Cortex of kidney (tissue), 1 donor: ENCODE measurements at places on chromosomes 13 and 19.

DNA sequence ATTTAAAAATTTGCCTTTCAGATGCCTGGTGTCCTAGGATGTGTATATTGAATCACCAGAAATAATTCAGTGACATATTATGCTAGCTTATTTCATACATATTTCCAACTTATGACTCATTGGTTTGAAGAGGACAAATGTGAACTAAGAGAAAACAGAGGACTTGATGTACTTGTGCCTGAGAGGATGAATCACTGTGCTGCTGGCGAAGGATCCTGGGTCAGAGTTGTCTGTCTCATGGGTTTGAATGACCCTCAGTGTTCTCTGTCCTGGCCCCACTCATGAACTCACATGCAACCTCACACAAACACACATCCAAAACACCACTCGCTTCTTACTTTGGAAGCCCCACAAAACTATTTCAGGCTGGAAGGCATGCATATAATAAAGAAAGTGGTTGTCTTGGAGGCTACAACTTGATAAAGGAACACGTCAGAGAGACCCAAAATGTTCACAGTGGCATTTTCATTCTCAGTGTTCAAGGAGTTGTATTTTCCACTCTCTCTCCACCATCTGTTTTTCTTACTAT lies 129.0 kb upstream of the SPRY2 start:
- DNase-seq = no peak

DNA sequence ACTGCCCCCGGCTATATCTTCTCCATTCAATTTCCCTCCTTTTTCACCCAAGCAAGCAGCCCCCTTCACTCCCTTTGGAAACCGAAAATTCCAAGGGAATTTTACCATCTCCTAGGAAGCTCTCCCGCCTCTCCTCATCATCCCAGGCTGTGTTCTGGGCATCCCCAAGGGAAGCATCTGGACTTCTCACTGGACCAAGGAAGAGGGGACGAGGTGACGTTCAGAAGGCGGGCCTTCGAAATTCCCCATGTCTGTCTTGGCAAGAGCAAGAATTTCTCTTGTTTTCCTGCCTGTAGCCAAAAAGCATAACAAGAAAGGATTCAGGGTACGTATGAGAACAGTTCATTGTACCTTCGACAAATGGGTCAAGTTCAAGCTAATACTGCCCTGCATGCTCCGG lies 6.1 kb downstream of the TPRX2 start:
- DNase-seq = no peak

DNA sequence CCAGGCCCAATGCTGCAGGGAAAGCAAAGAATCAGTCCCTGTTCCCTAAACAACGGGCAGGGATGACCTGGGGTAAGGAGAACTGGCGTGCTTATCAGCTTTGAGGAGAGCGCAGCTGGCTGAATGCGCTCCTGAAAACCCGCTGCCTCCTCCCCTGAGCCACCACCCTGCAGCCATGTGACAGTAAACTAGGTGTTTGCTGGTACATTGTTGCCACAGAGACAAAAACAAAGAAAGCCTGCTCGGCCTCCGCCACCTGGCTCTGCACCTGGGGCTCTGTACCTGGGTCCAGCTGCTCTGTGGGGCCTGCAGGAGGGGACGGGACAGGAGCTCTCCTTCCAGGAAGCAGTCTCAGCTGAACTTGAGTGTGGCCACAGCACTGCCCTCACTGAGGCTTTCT lies 21.8 kb downstream of the MCF2L start:
- no peak for DNase-seq

GRCh38 chr13:40980461-40980860 lies 38.7 kb downstream of the ELF1 start:
- DNase-seq = no peak

DNA sequence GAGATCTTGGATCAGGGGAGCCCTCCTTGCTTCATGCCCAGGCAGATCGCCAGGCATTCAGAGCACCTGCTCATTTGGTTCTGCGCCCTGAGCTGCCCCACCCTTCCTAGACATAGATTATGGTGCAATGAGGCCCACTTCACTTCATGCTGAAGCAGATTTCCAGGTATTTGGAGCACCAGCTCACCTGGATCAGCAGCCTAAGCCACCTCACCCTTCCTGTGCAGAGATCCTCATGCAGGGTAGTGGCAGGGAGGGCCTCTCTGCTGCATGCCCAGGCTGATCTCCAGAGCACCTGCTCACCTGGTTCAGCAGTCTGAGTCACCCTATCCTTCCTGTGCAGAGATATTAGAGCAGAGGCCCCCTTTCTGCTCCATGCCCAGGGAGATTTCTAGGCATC lies 1966.1 kb downstream of the PCDH9 start:
- no peak for DNase-seq

GRCh38 chr13:27643334-27644132 lies 21.8 kb downstream of the POLR1D start:
- DNase-seq = no peak

GRCh38 chr19:10339380-10339960 lies at the start of gene ICAM3:
TSS of gene ICAM3 (minus strand) at chr19:10339624. CDS start at chr19:10339614, 10 bp downstream.
- DNase-seq = no peak

DNA sequence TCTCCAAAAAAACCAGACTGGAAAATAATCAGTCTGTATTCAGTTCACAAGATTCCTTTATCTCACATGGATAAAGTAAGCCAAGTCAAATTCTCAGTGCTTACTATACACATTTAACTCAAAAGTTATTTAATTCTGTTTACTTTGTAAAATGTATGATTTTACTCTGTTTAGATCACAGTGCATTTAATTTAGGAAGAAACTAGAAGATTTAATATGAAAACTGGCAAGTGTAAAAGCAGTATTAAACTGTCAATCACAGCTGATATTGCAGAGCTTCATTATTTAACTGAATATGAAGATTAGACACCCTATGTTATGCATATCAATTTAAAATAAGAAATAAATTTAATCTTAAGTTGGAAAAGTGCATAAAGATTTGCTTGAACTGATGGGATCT lies 78.0 kb downstream of the DACH1 start:
- DNase-seq = no peak

DNA sequence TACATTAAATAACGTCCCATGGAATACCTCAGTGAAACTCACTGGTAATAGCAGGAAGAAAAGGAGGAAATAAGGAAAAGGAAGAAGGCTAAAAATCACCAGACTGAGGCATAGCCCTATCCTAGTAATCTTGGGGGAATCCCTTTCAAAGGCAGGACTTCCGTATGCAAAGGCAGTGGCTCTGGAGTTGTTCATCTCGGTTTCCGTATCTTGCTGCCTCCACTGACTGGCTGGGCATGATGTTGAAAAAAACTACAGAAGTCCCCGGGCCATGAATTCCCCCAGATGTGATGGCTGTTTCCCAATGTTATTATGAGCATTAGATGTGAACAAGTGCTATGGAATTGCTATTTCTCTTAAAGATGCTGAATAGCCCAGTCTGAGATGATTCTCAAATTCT lies 5.5 kb downstream of the FPR2 start:
- no peak for DNase-seq

DNA sequence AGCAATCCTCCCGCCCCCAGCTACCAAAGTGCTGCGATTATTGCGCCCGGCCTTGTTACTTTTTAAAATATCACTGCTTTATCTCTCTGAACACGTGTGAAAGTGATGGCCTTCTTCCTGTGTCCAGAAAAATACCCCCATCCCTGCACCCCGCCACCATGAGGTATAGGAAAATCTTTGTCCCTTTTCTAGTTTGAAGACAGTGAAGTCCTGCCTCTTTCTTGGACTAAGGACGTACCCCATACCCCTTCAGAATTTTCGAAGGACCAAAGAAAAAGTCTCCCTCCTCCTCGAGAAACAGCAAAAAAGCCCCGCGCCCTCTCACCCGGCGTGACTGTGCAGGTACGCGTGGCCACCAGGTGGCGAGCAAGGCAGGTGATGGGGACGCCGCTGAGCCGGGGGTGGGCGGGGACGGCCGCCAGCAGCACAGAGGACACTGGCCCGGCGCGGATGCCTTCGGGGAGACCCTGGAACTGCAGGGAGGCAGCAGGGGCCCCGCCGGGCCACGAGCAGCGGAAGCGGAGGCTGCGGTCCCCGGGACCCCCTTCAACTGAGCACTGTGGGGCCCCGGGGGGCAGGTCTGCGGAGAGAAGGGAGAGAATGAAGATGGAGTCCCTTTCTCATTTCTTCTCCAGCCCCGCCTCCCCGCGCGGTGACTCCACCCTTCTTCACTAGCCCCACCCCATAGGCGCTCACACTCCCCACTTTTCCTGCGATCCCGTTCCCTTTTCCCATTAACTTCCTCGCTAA lies 3.2 kb downstream of the VSIG10L start:
- no peak for DNase-seq

GRCh38 chr13:34011552-34012085 lies 193.7 kb downstream of the RFC3 start:
- no peak for DNase-seq

GRCh38 chr19:41098762-41099161 lies 10.5 kb downstream of the CYP2A13 start:
- DNase-seq = no peak

- no peak for DNase-seq
Observed at GRCh38 chr13:19957320-19958154, 990 bp upstream of the ZMYM2 start.

GRCh38 chr19:4367781-4368127 lies 24.4 kb downstream of the MPND start:
- no peak for DNase-seq

DNA sequence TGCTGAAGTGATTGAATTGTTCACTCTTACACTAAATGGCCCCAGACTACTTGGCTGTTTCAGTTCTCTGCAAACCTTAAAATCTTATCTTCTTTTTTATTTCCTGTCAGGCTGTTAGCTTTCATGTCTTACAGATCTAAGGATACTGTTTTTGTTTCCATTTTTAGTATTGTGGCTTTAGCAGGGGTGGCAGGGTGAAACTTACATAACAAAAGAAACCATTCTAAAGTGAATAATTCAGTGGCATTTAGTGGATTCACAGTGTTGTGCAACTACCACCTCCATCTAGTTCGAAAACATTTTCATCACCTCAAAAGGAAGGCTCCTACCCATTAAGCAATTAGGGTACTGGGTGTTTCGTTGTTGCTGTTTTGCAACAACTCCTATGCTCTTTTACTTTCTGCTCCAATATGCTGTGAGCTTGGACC lies 19.8 kb downstream of the TMEM272 start:
- no peak for DNase-seq

DNA sequence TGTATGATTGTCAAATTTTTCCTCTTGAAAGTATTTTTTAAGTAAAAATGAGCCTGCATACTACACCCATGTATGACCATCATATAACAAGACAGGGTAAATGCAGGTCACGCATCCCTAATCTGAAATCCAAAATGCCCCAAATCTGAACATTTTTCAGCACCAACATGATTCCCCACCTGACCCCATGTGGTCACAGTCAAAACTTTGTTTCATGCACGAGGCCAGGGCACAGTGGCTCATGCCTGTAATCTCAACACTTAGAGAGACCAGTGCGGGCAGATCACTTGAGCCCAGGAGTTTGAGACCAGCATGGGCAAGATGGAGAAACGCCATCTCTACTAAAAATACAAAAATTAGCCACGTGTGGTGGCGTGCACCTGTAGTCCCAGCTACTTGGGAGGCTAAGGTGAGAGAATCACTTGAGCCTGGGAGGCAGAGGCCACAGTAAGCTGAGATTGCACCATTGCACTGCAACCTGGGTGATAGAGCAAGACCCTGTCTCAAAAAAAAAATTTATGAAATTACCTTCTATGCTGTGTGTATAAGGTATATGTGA lies 63.7 kb upstream of the NPAS1 start:
- DNase-seq = no peak

DNA sequence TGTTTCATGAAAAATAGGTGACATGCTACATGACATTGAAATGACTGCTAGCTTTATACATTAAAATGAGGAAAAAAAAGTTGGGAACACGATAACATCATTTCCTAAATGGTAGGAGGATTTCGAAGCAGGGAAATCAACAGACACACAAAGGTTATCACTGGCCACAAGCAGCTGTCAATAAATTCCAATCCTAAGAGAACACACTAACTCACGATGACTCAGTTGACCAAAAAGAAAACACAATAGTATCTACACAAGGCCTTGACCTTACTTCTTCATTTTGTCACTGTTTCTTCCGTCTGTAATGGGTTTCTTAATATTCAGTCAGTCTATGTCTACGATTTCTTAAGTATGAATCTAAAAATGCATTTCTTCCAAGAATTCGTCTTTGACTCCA lies 36.5 kb downstream of the STARD13 start:
- DNase-seq = no peak

- no peak for DNase-seq
Observed at GRCh38 chr19:29442094-29442493, 83.7 kb upstream of the VSTM2B start.

GRCh38 chr19:38429055-38429810 lies 3.2 kb upstream of the RASGRP4 start:
- no peak for DNase-seq

GRCh38 chr13:31913459-31913858 lies 118.1 kb upstream of the FRY start:
- DNase-seq = no peak

DNA sequence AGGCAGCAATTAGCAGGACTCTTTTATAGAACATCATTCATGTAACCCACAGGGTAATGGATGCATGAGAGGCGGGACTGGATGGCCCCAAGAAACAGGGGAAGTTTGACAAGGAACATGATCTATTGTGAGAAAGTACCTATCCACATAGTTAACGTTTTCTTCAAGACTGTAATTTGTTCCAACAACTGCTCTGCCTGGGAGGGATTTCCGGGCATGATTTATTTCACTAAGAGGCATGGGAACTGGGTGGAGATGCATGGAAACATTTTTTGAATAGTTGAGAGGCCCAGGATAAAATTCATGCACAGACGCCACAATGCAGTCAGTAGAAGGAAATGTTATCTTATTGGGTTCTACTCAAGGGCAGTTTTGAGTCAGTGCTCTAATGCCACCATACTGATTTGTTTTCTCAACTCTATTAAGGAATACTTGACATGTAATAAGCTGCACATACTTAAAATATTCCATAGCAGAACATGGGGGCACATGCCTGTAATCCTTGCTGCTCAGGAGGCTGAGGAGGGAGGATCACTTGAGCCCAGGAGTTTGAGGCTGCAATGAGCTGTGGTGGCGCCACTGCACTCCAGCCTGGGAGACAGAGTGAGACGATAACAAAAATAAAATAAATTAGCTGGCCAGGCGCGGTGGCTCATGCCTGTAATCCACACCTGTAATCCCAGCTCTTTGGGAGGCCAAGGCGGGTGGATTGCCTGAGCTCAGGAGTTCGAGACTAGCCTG lies 9.9 kb upstream of the ATG4D start:
- DNase-seq = no peak

DNA sequence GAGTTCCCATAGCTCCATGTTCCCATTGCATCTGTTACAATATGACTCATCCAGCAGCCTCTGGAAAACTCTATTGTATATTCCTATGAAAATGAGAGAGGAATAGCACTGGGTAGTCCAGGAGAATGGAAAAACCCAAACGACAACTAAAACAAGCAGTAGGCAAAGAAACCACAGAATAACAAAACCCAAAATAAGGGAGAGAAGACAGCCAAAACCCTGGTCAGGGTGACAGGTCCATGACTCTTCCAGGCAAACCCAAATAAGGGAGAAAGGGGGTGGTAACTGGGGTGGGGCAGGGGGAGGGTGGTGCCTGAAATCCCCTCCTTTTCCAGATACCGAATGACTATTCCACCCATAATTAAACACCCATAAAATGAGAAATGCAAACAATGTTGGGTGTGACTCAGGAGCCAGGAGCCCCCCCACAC lies 4.0 kb upstream of the ZNF8 start:
- no peak for DNase-seq
